CD4-positive, alpha-beta T cell (primary cell): ENCODE measurements at places on chromosomes 11 and 22.

GRCh38 chr11:68987211-68987610, 6.4 kb upstream of the MRGPRD start:
- peaks cover 3% of the 10 kb centered on the region for H3K27me3 ChIP-seq
- DNase-seq, result no peak
- no peak overlapping the region for H3K27ac ChIP-seq
- no peaks in the 10 kb centered on the region for H3K36me3 ChIP-seq
- no peaks in the 10 kb centered on the region for H3K4me1 ChIP-seq

GRCh38 chr22:39622881-39623367, 52.4 kb downstream of the CACNA1I start:
- no peaks in the 10 kb centered on the region for H3K36me3 ChIP-seq
- no peak overlapping the region for H3K4me3 ChIP-seq
- H3K27me3 ChIP-seq, result no peaks in the 10 kb centered on the region
- peak; percentile 69 for DNase-seq

- peak; percentile 19 for DNase-seq
- no peaks in the 10 kb centered on the region for H3K36me3 ChIP-seq
- no peak overlapping the region for H3K27ac ChIP-seq
- no peaks in the 10 kb centered on the region for H3K27me3 ChIP-seq
- no peak overlapping the region for H3K4me3 ChIP-seq
These were observed 56.1 kb downstream of the PIWIL4 start for GRCh38 chr11:94623120-94623735.

DNA sequence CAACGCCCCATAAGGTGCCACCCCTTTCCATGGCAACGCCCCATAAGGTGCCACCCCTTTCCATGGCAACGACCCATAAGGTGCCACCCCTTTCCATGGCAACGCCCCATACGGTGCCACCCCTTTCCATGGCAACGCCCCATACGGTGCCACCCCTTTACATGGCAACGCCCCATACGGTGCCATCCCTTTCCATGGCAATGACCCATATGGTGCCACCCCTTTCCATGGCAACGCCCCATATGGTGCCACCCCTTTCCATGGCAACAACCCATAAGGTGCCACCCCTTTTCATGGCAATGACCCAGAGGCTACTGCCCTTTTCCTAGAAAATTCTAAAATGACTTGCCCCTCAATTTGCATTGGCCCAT, 72.1 kb downstream of the BRD1 start:
- DNase-seq, result no peak
- peaks cover 1% of the 10 kb centered on the region for H3K4me1 ChIP-seq
- H3K36me3 ChIP-seq, result no peaks in the 10 kb centered on the region
- H3K27me3 ChIP-seq, result no peaks in the 10 kb centered on the region

DNA sequence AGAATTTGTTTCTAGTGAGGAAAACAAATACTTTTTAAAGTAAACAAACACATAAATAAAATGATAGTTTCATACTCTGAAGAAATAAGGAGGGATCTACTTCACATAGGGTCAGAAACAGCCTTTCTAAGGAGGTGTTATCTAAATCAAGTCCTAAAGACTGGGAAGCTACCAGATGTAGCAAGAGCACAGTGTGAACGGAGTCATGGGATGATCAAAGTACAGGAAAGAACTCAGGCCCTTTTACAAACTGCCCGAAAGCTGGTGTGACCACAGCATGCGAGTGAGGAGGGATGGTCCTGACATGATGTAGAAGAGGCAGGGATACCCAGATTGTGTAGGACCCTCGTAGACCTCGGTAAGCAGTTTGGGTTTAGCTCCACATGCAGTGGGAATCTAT, 102.8 kb downstream of the ARHGAP32 start:
- H3K27ac ChIP-seq, result no peak overlapping the region
- no peak overlapping the region for H3K4me3 ChIP-seq
- H3K4me1 ChIP-seq, result no peaks in the 10 kb centered on the region
- no peaks in the 10 kb centered on the region for H3K27me3 ChIP-seq
- no peaks in the 10 kb centered on the region for H3K36me3 ChIP-seq
- DNase-seq, result no peak

DNA sequence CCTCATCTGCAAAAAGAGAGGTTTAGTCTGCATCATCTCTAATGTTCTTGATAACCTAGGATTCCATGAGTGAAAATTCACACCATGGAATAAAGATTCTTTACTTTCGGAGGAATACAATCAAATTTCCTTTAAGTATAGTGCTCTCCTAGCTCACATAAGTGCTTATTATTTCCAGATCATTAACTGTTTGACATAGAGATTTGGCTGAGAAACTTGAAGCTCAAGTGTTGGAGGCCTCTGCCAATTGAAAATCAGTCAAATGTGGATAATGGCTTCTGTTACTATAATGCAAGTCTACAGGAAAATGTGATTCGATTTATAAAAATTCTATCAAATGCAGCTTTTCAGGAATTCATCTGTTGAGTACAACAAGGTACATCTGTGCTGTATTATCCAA, 144.6 kb downstream of the KIF18A start:
- no peaks in the 10 kb centered on the region for H3K27me3 ChIP-seq
- H3K27ac ChIP-seq, result no peak overlapping the region
- no peak for DNase-seq
- H3K4me1 ChIP-seq, result no peaks in the 10 kb centered on the region
- H3K36me3 ChIP-seq, result no peaks in the 10 kb centered on the region

GRCh38 chr11:112044961-112045360, 19.8 kb downstream of the DLAT start:
- H3K4me3 ChIP-seq, result no peak overlapping the region
- DNase-seq, result no peak
- no peak overlapping the region for H3K27ac ChIP-seq
- H3K4me1 ChIP-seq, result no peaks in the 10 kb centered on the region
- no peaks in the 10 kb centered on the region for H3K27me3 ChIP-seq

DNA sequence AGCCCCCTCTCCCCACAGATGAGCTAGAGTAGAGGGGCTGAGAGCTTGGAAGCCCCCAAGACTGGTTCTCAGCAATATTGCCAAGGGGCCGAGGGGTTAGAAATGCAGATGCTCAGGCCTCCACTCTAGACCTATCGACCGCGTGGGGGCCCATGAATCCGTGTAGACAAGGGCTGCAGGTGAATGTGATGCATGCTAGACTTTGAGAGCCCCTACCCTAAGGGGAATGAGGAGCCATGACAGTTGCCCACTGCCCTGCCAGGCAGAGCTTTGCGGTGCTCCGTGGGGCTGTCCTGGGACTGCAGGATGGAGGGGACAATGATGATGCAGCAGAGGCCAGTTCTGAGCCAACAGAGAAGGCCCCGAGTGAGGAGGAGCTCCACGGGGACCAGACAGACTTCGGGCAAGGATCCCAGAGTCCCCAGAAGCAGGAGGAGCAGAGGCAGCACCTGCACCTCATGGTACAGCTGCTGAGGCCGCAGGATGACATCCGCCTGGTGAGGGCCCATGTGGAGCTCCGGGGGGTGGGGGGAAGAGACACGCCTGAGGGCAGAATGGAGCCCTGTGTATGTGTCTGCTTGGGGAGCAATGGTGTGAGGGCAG, 1.3 kb downstream of the SSH3 start:
- peaks cover 32% of the 10 kb centered on the region for H3K4me1 ChIP-seq
- H3K4me3 ChIP-seq, result peak overlapping the region; percentile 62
- H3K27ac ChIP-seq, result no peak overlapping the region
- H3K36me3 ChIP-seq, result peaks cover 23% of the 10 kb centered on the region
- no peaks in the 10 kb centered on the region for H3K27me3 ChIP-seq

GRCh38 chr22:24485608-24486007, 9.5 kb upstream of the UPB1 start:
- DNase-seq, result no peak
- no peaks in the 10 kb centered on the region for H3K36me3 ChIP-seq
- H3K27ac ChIP-seq, result no peak overlapping the region
- no peak overlapping the region for H3K4me3 ChIP-seq

- H3K27ac ChIP-seq, result no peak overlapping the region
- H3K4me3 ChIP-seq, result peak overlapping the region; percentile 72
- H3K27me3 ChIP-seq, result no peaks in the 10 kb centered on the region
- peaks cover 47% of the 10 kb centered on the region for H3K4me1 ChIP-seq
- no peaks in the 10 kb centered on the region for H3K36me3 ChIP-seq
These were observed 1.0 kb downstream of the KIAA0930 start for GRCh38 chr22:45239681-45240051.

DNA sequence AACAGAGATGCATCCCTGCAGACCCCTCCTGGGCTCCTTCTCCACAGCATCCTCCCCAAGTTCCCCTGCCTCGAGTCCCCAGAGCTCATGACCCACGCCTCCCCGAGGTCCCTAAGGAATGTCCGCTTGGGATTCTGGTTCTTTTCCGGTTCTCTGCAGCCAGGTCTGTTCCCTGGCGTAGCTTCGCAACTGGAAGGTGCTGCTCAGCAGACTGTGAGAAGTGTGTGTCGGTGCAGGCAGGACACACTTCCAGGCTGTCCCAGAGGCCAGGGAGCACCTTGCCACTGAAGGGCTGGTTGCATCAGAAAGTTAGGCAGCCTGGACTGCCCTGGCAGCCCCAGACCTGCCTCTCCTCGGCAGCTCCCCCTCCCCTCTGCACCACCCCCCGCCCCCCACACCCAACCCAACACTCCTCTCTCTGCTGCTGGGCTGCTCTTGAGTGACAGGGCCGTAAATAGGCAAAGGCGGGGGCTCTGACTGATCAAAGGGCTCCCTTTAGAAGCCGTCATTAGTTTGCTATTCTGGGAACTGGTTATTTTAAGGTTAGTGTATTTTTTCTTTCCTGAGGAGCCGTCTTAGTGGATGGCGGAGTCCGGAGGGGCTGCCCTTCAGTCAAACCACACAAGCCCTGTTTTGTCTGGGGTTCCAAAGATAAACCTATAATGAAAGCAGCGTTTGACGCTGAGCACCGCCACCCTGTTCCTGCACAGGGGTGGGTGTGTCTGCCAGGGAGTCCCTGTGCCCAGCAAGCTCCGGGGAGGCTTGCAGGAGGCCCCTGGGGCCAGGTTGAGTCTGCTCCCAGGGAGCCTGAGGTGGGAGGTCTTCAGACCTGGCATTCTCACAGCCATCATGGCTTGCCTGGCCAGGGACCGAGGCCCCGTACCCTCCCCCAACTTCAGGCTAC, 88.6 kb upstream of the KCNQ1OT1 start:
- no peak overlapping the region for H3K27ac ChIP-seq
- H3K4me3 ChIP-seq, result no peak overlapping the region
- peaks cover 5% of the 10 kb centered on the region for H3K36me3 ChIP-seq

DNA sequence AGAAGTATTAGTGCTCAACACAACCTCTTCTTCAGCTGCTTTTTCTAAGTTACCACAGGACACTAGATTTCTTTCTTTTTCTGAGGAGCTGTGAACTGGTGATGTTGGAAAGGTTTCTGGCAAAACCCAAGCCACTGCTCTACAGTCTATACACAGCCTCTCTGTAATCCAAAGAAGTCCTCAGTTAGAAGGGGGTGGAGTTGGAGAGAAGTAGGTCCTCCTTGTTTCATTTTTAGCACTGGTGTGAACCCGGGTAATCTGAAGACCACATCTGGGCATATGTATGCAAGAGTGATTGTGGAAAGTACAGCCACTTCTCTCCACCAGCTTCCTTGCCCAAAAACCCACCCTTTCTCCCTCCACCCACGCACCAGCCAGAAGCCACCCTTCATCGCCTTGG, 1168.1 kb downstream of the LRRC4C start:
- H3K27ac ChIP-seq, result no peak overlapping the region
- no peak overlapping the region for H3K4me3 ChIP-seq
- H3K36me3 ChIP-seq, result no peaks in the 10 kb centered on the region
- no peaks in the 10 kb centered on the region for H3K4me1 ChIP-seq
- DNase-seq, result no peak

- H3K4me1 ChIP-seq, result no peaks in the 10 kb centered on the region
- H3K4me3 ChIP-seq, result no peak overlapping the region
- no peak for DNase-seq
- no peak overlapping the region for H3K27ac ChIP-seq
- no peaks in the 10 kb centered on the region for H3K36me3 ChIP-seq
- peaks cover 2% of the 10 kb centered on the region for H3K27me3 ChIP-seq
These were observed 198.8 kb downstream of the BARX2 start for GRCh38 chr11:129574431-129574830.
